ENCODE measurements at places on chromosomes 5 and 9.

GRCh38 chr5:107478068-107478641, 192.6 kb downstream of the EFNA5 start:
- no peak for DNase-seq

GRCh38 chr5:179730852-179731251, 1.8 kb upstream of the MAML1 start:
- DNase-seq = no peak

GRCh38 chr9:133557581-133557980, 23.1 kb downstream of the ADAMTSL2 start:
- no peak for DNase-seq

GRCh38 chr5:151772846-151773561, 1.2 kb downstream of the G3BP1 start:
- peak; percentile 20 for DNase-seq

- DNase-seq = no peak
These were observed 566.6 kb upstream of the MEF2C start for GRCh38 chr5:89449392-89450148.

GRCh38 chr5:135724617-135725016, 109.8 kb upstream of the SLC25A48 start:
- DNase-seq = no peak

GRCh38 chr9:118331622-118332045, 627.4 kb downstream of the TLR4 start:
- no peak for DNase-seq

- DNase-seq = no peak
These were observed 4.6 kb upstream of the ERAP2 start for GRCh38 chr5:96871686-96872085.

DNA sequence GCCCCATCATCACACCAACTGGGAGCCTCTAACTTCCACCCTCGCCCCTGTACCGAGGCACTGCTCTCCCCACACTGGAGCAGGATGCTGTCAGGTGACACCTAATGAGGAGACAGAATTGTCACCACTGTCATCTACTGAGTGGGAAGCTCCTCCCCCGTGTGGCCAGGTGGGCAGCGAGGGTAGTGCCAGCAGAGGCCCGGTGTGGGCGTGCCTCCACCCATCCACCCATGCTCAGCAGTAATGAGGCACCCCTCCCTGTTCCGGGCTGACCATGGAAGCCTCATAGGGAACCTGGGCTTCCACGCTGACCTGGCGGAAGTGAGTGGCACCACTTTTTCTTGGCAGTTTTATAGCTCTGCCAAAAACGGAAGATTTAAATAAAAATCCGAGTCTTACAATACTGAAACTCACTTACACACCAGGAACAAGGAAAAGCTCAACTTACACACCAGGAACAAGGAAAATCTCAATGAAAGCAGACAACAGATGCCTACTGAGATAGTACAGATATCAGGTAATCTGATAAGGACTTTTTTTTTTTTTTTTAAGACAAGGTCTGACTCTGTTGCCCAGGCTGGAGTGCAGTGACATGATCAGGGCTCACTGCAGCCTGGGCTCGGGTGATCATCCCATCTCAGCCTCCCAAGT, 30.6 kb upstream of the ASS1 start:
- DNase-seq = no peak

DNA sequence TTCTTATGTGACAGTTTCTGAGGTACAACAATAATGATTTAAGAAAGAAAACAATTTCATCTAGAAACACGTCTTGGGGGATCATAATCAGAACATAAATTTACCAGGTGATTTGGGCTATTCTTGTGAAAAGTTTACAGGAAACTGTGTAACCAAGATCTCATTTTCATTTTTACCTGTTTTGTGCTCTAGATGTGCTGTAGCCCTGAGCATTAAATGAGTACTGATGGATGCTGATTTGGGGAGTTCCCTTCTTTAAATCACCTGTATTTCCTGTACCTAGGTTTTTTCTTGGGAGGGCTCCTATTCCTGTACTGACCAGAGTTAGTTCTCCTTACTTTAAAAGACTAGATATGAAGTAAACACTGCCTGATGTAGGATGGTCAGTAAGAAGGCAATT, 12.7 kb downstream of the MATR3 start:
- no peak for DNase-seq

GRCh38 chr9:94767331-94768072, 41.0 kb downstream of the AOPEP start:
- DNase-seq = no peak

DNA sequence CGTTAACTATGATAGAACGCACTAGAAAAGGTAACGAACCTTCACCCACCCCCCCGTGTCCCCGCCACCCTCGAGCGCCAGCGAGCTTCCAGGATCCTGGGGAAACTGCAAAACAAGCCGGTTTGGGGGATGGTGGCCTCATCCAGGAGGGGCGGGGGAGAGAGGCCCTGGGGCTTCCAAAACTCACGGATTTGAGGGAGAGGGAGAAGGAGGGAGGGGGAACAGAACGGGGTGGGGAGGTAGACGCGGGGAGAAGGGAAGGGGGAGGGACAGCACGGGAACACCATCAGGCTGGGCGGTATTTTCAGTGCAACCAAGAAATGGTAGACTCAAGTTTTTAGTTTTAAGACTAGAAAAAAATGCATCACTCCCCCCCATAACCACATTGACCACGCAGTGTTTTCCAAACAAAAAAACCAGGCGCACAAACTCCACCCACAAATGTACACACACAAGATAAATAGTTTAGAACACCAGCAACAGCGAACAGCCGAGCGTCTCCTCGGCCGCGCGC, 1.4 kb downstream of the NRARP start:
- no peak for DNase-seq

DNA sequence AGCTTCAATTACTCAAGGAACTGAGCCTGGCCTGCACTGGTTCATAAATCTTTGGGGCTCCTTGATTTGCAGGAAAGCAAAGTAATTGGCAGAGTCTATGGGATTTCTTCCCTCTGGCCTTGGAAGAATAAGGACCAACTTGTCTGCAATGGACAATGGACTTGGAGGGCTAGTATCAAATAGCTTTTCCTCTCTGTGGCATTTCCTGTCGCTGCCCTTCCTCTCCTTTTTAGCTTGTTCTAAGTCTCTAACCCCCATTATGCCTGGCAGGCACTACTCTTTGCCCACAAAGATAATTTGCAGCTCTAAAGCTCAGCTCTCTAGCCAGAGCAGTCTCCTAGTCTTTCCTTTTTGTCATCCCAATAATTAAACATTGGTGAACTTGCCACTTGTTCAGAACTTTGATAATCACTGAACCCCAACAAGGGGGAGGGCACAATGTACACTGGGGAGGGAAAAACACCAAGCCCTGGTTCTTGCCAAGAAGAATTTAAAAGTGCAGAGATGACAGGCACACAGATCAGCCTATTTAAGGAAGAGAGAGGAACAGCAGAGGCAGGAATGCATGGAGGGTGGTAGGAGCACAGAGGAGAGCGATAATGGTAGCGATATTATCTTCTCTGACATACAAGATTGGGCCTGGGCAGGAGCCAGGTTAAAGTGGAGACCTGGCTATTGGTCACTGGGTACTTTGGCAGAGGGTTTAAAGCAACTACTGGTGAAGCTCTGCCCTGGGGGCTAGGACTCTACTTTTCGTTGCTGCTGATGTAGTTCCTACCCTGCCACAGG, 38.5 kb downstream of the FAM219A start:
- no peak for DNase-seq

- DNase-seq = no peak
These were observed 24.0 kb downstream of the VLDLR start for GRCh38 chr9:2645569-2645968.

GRCh38 chr5:74934949-74935751, 69.0 kb upstream of the FAM169A start:
- DNase-seq = no peak

DNA sequence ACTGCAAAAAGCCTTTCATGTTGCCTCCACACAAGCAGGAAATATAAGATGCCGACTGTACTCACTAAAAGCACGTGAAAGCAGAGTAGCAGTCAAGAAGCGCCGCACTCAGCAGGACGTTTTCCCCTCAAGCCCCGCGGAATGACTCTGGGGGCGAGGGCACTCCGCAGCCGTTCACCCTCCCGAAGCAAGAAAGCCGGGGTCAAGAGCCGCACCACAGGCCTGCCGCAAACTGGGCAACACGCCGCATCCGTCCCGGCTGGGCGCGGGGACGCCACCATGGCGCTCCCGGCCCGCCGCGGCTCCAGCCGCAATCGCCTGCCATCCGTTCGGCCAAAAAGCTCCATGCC, 364 bp downstream of the RPS6 start:
- no peak for DNase-seq

DNA sequence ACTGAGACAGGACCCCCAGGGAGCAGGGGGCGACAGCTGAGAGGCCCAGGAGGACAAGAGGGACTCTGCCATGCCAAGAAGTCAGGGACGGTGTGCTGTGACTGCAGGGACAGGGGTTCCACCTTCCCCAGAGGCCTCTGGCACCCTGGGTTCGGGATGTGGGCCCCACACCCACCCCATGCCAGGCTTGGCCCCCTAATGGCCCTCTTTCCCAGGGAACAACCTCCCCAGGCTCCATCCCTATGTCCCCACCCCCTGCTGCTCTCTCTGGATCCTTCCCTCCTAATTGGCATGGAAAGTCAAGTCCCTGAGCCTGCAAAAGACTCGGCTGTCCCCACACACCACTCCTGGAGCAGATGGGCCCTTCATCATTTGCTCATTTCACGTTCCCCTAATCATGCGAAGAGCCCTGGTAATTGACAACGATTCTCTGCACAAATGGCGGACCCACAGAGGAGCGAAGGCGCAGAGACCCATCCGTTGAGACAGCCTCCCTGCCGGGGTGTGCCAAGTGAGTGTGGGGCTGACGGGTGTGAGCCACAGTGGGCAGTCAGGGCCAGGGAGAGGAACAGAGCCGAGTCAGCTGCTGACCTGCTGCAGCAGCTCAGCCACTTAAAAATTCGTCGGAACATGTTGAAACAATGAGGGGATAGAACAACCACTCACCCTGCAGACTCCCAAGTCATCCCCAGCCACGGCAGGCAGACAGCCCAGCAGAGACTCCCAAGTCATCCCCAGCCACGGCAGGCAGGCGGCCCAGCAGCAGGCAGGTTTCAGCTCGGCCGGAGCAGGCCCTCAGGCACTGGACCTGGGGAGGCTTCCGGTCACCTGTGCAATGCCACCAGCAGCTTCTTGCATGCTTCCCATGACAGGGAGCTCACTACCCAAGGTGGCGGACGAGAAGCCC, 109.0 kb downstream of the VAV2 start:
- DNase-seq = peak; percentile 29

- no peak for DNase-seq
These were observed 21.0 kb downstream of the RUSC2 start for GRCh38 chr9:35510754-35511428.

GRCh38 chr5:78896132-78896531, 89.0 kb downstream of the ARSB start:
- DNase-seq = no peak

Data from hypothalamus (tissue), 51 donors.